ENCODE measurements at places on chromosomes 2 and 18.

DNA sequence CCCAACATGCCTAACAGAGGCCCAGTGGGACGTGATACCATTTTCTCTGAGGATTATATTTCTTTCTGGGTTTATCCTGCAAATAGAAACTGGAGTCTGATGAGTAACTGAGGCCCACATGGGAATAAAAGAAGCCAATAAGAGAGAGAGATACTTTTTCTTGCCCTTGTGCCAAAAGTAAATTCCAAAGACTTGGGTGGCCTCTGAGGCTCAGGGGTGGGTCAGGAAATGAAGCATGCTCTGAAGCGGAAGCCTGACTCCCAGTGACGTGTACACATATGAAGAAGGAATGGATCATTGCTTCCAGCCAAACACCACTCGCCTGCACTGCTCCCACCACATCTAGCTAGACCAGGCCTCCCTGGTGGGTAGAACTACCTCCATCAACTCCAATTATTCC is 273.6 kb upstream of the NCKAP5 start:
- DNase-seq, result no peak

- no peak for DNase-seq
These were observed 2.1 kb upstream of the HAAO start for GRCh38 chr2:42794271-42795046.

DNA sequence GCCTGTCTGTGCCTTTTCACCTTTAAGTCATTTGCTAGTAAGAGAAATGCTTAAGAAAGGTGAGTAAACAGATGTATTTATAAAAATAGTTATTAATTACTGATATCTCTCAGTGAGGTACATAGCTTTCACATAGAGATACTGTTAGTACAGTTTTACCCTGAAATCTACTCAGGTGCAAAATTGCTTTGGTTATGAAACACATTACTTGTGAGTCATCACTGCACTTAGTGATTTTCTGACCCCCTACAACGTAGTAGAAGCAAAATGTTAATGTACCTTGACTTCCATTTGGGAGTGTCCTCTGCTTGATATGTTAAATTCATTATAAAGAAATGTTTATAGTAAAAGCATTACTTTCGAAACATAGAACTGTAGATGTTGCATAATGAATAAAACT is 6.5 kb downstream of the GLS start:
- DNase-seq, result no peak

- DNase-seq, result no peak
These were observed 3.8 kb downstream of the HNRNPLL start for GRCh38 chr2:38598991-38599295.

GRCh38 chr18:5630057-5630899 is 86.5 kb upstream of the EPB41L3 start:
- peak; percentile 34 for DNase-seq

GRCh38 chr2:231554748-231555545 is 24.7 kb upstream of the NMUR1 start:
- DNase-seq, result no peak

DNA sequence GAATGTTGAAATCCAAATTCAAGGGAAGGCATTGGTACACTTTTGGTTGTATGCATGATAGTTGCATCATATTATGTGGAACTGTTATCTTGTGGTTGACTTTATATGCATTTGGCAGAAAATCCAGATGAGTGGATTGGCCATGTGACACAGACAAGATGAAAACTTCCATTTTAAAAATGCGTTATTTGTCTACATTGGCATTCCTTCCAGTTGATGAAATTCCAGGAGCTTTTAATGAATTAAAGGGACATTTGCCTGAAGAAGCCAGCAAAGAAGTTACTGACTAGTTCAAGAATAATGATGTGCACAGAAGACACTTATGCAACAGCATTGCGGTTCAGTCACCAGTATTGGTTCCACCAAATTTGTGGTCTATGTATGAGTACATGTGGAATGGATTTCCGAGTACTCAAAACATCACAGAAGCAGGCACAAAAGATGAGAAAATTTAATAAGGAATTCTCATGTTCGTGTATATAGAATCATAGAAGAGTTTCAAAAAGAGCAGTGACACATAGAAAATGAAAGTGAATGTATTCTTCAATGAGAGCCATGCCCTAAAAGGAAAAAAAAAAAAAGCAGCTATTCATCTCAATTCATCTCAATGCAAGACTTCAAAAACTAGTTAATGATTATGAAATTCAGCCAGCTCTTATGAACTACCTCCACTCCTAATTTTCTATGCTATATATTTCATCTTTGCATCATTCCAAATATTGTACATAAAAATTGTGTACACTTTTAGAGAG is 232.1 kb downstream of the RBM43 start:
- no peak for DNase-seq

- DNase-seq, result no peak
These were observed 12.4 kb upstream of the INO80C start for GRCh38 chr18:35510076-35510651.

DNA sequence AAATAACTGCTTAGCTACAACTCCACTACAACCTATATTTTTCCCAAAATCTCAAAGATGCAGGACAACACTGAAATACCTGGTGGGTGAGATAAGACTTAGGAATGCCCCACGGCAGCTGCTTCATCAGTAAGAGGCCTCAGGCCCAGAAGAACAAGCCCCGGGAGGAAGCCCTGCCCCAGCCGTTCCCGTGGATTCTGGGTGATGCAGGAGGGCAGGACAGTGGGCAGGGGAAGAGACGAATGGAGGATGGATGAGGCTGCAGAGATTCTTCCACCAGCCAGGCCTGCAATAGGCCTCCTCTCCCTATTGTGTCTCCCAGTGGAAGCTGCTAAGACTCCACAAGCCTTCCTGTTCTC is 197.9 kb upstream of the HDAC4 start:
- no peak for DNase-seq

DNA sequence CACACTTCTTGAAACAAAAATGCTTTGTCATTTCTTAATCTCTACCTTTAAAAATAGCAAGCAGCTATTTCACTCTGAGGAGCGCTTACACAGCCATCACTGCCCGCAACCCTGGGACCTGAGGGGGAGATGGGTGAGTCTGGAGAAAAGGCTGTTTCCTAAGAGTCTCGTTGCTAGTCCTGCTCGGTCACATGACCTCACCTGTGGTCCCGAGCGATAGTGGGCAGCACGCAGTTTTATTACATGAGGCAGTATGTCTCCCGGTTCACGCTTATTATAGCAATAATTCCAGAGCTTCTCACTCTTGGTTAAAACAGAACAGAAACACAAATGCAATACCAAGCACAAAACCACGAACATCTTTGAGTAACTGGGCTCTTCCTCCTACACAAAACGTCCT is 105.3 kb downstream of the ZNF516 start:
- DNase-seq, result no peak

DNA sequence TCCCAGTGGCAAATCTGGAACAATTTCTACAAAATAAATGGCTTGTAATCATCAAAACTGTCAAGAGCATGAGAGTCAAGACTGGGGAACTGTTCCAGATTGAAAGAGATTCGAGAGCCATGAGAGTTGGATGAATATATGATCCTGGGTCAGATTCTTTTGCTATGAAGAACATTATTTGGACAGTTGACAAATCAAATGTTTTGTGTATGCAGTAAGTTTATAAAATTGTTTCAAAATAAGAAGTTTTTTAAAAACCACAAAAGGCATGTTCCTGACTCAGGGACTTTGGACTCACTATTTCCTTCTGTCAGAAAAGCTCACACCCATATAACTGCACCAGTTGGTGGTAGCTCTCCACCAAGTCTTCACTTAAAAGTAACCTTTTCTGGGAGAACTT is 38.5 kb downstream of the ROCK2 start:
- DNase-seq, result no peak

DNA sequence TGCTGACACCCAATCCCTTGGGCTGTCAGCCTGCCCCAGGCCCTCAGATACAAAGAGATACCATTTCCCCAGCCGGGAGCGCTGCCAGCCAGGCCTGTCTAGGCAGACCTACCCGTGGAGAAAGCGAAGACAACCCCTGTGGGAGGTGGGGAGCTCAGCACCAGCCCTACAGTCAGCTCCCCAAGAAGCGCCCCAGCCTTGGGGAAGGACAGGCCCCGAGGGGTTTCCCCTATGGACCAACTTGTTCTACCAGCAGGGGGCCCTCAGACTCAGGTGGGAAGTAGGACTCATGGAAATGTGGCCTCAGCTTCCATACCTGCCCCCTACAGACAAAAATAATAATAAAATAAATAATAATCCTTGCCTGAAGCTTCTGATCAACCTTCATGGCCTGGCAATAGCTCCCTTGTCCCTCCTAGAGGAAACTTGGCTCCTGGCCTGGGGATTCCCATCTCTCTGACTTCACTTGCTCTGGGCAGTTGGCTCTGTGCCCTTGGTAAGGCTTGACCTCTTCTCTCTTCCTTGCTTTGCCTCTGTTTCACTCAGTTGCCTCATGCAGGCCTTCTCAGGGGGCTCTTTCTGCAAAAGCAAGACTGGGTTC is 7.0 kb downstream of the SLC35F6 start:
- DNase-seq, result peak; percentile 42

DNA sequence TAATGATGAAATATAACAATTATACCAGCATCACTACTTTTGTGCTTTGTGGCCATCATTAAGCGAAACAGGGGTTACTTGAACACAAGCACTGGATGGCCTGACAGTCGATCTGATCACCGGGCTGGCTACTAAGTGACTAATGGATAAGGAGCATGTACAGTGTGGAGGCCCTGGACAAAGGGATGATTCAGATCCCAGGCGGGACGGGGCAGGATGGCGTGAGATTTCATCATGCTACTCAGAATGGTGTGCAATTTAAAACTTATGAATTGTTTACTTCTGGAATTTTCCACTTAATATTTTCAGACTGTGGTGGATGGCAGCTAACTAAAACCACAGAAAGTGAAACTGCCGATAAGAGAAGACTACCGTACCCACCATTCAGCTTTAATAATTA is 7.0 kb upstream of the CLIP4 start:
- DNase-seq, result no peak

DNA sequence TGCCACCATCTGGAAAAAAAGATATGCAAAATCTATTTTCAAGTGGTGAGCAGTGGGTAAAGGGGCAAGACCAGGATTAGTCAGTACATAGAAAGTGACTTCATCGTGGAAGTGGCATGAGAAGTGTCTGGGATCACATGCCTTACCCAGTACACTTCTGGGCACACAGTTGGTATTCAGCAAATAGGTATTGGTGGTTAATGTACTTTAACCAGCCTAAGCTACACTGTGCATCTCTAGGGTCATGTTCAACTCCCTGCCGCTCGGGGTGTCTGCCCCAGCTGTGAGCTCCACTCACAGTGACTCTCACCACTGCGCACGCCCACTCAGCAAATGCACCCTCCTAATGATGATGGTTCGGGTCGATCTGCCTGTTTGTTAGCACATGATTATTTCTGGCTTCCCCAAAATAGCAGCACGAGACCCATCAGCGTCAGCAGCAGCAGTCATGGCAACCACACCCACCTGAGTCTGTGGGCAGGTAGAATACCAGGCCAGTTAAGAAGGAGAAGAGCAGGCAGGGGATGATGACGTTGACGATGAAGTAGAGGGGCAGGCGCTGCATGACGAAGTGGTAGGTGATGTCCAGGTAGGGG is 11.1 kb downstream of the CHRNA1 start:
- DNase-seq, result peak; percentile 25

DNA sequence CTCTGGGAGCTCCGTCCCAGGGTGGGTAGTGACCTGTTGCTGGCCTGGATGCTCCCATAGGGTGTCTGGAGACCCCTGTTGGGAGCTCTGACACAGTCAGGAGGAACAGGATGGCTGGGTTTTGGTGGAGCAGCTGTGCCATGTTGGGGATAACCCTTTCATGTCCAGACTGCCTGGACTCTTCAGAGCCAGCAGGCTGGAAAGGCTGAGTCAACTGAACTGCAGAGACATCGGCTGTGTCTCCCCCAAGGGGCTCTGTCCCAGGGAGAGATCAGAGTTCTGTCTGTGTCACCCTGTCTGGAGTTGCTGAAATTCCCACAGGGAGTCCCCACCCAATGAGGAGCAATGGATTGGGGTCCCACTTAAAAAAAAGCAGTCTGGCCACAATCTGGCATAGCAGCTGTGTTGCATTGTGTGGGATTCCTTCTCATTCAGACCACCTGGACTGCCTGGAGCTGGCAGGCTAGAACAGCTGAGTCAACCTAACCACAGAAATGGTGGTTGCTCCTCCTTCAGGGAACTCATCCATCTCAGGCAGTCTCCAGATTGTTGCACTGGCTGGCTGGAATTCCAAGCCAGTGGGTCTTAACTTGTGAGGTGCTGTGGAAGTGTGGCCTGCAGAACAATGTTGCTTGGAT is 37.2 kb downstream of the AGPS start:
- DNase-seq, result no peak

DNA sequence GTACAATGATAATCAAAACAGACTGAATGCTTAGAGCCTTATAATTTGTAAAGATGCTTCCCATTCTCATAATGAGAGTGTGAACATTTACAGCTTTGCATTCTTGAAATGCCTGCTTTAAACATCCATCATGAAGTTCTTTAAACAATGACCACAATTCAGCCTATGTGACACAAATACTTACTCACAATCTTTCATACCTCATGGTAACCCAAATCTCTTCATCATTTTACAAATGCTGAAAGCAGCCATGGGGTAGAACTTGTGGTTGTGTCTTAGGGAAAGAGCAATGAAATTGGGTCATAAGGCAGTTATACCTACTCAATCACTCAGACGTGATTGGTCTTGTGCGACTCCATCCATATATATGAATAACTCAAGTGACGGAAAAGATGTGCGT is 140.7 kb downstream of the RND3 start:
- DNase-seq, result no peak
